Thymus (tissue), 14 donors: ENCODE measurements at places on chromosomes 6 and 20. TPM values are rescaled to one million over a fixed set of nuclear protein-coding genes. Genes with fewer than 3 reads are reported as not detected.

Gene OLIG3
- total RNA-seq, result 0.05 TPM

Gene FAM83C
- total RNA-seq, result under 0.01 TPM

Gene C20orf141
- total RNA-seq, result not detected

Gene SAPCD1
- 1.2 TPM for total RNA-seq

Gene STMND1
- 0.05 TPM for total RNA-seq

Gene CAGE1
- 0.09 TPM for total RNA-seq

Gene BMP5
- total RNA-seq, result 0.52 TPM

GRCh38 chr20:16555754-16556153 is 17.5 kb downstream of the KIF16B start:
- no peak for DNase-seq

DNA sequence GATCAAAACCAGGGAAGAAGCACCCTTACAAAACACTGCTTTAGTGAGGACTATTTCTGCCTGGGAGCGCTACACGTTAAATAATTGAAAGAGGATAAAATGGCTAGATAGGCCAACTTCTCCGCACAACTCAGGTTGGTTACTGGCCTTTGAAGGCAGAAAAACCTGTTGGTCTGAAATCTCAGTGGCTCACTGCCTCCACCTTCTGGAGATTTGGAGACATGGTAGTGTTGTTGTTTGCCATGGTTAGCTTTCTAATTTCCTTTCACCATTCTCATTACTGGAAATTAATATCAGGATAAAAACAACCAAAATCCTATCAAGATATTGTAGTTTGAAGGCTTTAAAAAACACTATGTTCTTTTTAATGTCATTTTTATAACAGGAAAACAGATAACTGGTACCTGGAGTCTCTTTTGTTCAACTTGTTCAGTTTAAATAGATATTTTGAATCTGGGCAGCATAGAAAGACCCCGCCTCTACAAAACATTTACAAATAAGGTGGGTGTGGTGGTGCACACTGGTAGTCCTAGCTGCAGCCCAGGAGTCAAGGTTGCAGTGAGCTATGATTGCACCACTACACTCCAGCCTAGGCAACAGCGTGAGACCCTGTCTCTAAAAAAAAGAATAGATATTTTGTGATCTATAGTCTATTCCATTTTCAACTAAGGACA is 27.5 kb upstream of the BCLAF1 start:
- peak; percentile 70 for DNase-seq

DNA sequence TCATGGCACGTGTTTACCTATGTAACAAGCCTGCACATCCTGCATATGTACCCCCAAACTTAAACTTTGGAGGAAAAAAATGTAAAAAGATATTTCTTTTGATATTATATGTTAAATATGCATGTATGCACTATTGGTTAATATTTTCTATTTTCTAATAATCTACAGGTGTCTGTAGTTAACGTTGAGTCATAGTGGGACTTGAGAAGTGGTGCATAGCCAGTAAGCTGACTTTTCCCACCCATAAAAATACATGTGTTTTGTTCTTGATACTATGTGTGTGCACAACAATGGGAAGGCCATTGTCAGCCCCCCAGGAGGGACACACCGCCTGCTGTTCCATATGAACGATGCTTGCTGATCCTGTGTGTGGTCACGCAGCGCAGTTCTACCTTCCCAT is 49.1 kb downstream of the FAM120B start:
- no peak for DNase-seq

DNA sequence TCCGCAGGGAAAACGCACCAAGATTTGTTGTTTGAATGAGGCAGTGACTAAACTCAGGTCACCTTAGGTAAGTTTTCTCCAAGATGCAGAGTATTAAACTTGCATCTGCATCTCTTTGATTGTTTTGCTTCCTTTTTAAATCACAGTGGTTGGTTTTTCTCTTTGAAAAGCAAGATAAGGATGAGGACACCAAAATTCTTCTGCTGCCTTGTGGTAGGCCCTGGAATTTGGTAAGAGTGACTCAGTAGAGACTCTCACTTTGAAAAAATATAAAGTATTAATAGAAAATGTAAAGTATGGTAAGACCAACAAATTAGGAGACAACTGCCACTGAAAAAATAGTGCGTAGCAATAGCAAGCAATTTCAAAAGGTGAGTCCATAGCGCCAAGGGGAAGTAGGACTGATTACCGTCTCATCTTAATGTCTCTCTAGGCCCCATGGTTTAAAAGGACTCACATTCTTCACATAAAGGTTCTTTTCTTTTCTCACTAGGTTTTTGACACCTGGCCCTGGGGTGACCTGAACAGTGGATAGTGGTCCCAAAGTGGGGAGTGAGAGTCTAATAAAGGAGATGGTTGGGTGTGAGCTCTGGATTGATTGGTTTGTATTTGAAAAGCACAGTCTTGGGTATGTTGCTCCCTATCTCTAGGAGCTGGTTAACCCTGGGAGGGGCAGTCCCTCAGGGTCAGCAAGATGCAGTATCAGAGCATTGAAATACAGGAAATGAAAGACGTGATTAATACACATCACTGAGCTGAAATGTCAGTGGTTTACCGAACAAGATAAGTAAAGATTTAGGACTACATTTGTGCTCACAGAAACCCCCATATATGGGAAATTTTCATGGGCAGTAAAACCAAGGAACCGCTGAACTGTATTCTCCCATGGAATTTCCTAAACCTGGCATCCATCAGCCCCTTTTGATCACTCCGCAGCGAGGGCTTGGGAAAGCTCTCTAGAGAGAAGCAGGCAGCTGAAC is 221.2 kb downstream of the SLC24A3 start:
- no peak for DNase-seq

- no peak for DNase-seq
These were observed 259.3 kb downstream of the TFAP2B start for GRCh38 chr6:51077821-51078518.

GRCh38 chr6:47112317-47112716 is 70.2 kb upstream of the ADGRF1 start:
- DNase-seq, result no peak

- no peak for DNase-seq
These were observed 222.8 kb downstream of the LY86 start for GRCh38 chr6:6811128-6812009.

DNA sequence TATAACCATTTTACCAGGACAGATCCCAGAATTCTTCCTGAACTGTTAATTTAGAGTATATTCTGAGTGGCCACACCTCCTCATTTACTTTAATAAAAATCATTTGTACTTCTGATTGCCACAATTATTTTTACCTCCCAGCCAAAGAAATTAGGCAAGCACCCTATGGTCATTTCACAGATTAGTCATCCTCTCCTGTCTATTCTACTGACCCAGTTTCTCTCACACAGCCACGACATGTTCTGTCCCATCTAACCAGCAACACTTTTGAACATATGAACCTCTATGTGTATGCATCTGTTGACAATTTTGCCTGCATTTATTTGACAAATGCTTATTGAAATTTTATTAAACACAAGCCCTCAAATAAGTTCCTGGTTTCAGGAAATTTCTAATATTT is 202.6 kb upstream of the STXBP5 start:
- DNase-seq, result no peak

DNA sequence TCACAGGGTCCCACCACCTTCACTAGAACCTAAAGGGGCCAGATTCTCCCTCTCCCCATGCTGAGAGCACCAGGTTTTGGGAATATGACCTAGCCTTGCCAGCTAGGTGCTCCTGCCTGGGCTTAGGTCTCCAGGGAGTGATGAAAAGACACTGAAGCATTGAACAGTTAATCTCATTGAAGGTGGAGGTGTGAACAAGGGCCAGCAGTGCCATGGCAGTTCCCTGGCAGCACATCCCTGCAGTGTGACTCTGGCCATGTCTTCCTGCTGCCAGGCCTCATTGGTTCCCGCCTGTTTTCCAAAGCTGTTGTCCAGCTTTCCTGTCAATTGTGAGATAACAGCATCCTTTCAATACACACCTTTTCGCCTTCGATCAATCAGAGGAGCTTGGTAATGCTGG is 10.9 kb downstream of the PPIL6 start:
- no peak for DNase-seq

DNA sequence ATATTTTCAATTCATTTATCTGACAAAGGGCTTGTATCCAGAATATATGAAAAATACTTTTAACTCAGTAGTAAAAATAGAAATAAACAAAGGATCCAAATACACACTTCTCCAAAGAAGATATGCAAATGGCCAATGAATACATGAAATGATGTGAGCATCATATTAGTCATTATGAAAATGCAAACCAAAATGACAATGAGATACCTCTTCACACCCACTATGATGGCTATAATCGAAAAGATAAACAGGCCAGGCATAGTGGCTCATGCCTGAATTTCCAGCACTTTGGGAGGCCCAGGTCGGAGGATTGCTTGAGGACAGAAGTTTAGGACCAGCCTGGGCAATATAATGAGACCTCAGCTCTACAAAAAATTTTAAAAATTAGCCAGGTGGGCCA is 33.8 kb upstream of the SMAP1 start:
- DNase-seq, result no peak

DNA sequence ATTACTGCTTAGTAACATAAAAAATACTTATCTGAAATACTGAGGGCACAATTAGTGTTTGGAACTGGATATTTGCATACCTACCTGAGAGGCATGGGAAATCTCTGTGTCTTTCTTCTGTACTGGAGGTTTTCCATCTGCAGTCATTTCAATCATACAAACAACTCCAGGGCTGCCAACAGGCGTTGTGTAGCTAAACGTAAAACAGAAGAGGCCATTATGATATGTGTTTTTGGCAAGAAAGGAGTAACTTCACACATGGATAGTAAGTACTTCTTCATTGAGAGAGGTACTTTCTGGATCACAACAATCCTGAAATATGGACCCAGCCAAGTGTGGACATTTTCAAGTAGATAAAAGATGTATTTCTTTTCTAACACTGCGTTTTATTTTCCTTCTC is 363.4 kb downstream of the PHF3 start:
- DNase-seq, result no peak

- DNase-seq, result no peak
These were observed 53.0 kb downstream of the ELOVL2 start for GRCh38 chr6:10991115-10991514.
